H1 (cell line): ENCODE measurements at places on chromosomes 7 and 10. TPM values are rescaled to one million over a fixed set of nuclear protein-coding genes. Genes with fewer than 3 reads are reported as not detected.

Gene SPDYE9
- not detected in 2 replicates for total RNA-seq

Gene FRG2B
- total RNA-seq: not detected in 2 replicates

Gene RNF32
- 0.67 and 1.2 TPM in 2 replicates for total RNA-seq

DNA sequence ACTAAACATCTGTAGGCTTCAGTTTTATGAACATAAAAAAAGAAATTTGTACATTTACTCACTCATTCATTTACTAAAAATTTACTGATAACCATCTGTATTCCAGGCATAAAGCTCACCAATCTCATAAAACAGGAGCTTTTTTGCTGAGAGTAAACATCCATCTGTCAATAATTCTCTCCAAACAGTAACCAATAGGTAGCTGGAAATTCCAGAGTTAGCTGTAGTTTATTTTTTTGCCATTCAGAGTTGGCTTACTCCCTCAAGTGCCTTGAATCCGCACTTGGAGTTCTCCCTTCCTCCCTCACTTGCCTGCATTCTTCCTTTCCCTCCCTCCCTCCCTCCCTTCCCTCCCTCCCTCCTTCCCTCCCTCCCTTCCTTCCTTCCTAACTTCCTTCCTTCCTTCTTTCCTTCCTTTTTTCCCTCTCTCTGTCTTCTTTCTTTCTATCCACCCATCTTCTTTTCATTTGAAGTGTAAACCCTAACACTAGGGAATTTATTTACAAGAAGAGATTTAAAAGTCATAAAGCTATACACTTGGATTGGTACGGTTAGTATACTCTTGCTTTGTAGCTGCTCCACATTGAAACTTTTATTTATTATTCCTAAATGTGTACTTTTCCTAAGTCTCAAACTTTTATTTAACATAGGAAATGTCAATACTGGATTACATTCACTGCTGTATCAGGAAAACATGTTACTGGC lies 44.6 kb upstream of the BICC1 start:
- no peak overlapping the region for H3K27ac ChIP-seq
- H3K36me3 ChIP-seq: no peaks in the 10 kb centered on the region
- no peaks in the 10 kb centered on the region for H3K4me1 ChIP-seq
- H3K27me3 ChIP-seq: no peaks in the 10 kb centered on the region
- H3K4me3 ChIP-seq: no peak overlapping the region

DNA sequence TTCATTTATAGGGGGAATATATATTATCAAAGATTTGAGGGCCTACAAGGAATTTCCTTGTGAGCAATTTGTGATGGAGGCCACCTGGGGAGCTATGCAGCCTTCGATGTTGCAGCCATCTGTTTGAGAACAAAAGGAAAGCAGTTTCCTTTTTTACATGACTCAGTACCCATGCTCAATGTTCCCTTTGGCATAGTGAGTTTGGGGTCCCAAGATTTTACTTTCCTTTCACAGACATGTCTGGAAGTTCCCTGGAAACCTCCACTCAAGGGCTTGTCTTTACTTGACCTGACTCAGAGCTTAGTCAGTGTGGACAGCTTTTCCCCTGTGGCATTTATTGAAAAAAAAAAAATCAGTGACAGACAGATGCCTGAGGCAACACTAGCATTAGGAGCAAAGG lies 73.5 kb upstream of the VIPR2 start:
- no peak overlapping the region for H3K27ac ChIP-seq
- H3K4me1 ChIP-seq: no peaks in the 10 kb centered on the region
- H3K27me3 ChIP-seq: no peaks in the 10 kb centered on the region
- DNase-seq: no peak
- no peak overlapping the region for H3K4me3 ChIP-seq

Gene LRRC17
- 3.0 and 3.3 TPM in 2 replicates for total RNA-seq

- DNase-seq: no peak
- no peaks in the 10 kb centered on the region for H3K4me1 ChIP-seq
- no peak overlapping the region for H3K27ac ChIP-seq
- H3K27me3 ChIP-seq: no peaks in the 10 kb centered on the region
- no peaks in the 10 kb centered on the region for H3K36me3 ChIP-seq
These were observed 89.0 kb upstream of the ZNF804B start for GRCh38 chr7:88670536-88670935.

- no peaks in the 10 kb centered on the region; the same call in 1 of the 2 replicates for H3K36me3 ChIP-seq
- no peak overlapping the region for H3K4me3 ChIP-seq
- no peaks in the 10 kb centered on the region for H3K27me3 ChIP-seq
- peaks cover 8% of the 10 kb centered on the region for H3K4me1 ChIP-seq
These were observed 69.4 kb downstream of the HYCC1 start for GRCh38 chr7:22944510-22944909.

- DNase-seq: no peak
- H3K27ac ChIP-seq: no peak overlapping the region
- H3K4me3 ChIP-seq: no peak overlapping the region
- H3K36me3 ChIP-seq: no peaks in the 10 kb centered on the region
These were observed 565.2 kb downstream of the SDK1 start for GRCh38 chr7:3866277-3866676.

DNA sequence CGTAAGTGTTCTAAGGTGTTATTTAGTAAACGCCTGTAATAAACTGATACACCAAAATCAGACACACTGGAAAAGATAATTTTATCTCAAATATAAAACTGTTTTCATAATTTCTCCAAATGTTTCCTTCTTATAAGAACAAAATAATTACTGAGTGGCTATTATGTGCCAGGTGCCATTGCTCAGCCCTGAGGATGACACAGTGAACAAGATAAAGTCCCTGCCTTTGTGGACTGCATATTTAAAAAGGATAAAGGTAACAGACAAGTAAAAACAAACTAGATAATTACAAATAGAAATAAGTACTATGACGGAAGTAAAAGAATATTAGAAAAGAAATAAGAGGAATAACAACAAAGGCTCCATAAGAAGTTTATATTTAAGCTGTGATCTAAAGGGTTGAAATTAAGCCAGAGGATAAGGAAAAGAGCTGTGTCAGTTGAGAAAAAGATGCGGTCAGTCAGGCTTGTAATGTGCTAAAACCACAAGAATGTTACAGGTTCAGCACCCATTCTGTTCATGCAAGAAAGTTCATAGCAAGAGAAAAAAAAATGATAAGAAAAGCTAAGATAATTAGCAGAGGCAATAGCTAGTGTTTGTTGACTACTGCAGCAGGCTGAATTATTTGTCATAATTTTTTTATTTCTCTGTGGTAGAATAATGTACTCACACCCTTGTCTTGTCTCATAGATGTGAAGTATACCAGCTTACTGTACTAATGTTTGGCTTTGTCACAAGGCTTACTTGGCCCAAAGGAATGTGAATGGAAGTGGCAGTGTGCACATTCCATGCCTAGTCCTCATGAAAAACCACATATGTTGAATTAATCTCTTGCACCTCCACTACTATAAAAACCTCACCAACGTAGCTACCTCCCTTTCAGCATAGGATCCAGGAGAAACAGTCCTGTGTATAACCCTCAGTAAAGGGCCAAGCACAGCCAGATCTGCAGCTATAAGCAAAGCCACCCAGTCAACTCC lies 75.1 kb downstream of the CRPPA start:
- H3K27me3 ChIP-seq: no peaks in the 10 kb centered on the region
- no peaks in the 10 kb centered on the region for H3K4me1 ChIP-seq
- no peak overlapping the region for H3K4me3 ChIP-seq
- H3K36me3 ChIP-seq: no peaks in the 10 kb centered on the region
- no peak for DNase-seq

- H3K4me3 ChIP-seq: no peak overlapping the region
- H3K27me3 ChIP-seq: no peaks in the 10 kb centered on the region
- no peak overlapping the region for H3K27ac ChIP-seq
- peaks cover 2% of the 10 kb centered on the region for H3K4me1 ChIP-seq
- DNase-seq: no peak
These were observed 1.9 kb downstream of the COBL start for GRCh38 chr7:51314726-51315125.

GRCh38 chr7:15556339-15557105 lies 5.3 kb downstream of the AGMO start:
- no peaks in the 10 kb centered on the region for H3K4me1 ChIP-seq
- no peak overlapping the region for H3K27ac ChIP-seq
- no peak overlapping the region for H3K4me3 ChIP-seq
- DNase-seq: no peak
- H3K27me3 ChIP-seq: no peaks in the 10 kb centered on the region
- no peaks in the 10 kb centered on the region for H3K36me3 ChIP-seq

Gene NEURL1
- total RNA-seq: 0.58 and 0.73 TPM in 2 replicates

Gene NPFFR1
- 0.06 TPM in 1 of 2 replicates, not detected in the other for total RNA-seq

- no peak overlapping the region for H3K4me3 ChIP-seq
- DNase-seq: no peak
- no peaks in the 10 kb centered on the region for H3K36me3 ChIP-seq
- no peaks in the 10 kb centered on the region for H3K27me3 ChIP-seq
- H3K27ac ChIP-seq: no peak overlapping the region
These were observed 50.9 kb downstream of the ANK3 start for GRCh38 chr10:60338786-60339185.

Gene GPC2
- 44.8 and 46.8 TPM in 2 replicates for total RNA-seq

Gene FOXI2
- total RNA-seq: 1.0 and 1.4 TPM in 2 replicates

Gene ZNF398
- total RNA-seq: 62.2 and 63.5 TPM in 2 replicates

DNA sequence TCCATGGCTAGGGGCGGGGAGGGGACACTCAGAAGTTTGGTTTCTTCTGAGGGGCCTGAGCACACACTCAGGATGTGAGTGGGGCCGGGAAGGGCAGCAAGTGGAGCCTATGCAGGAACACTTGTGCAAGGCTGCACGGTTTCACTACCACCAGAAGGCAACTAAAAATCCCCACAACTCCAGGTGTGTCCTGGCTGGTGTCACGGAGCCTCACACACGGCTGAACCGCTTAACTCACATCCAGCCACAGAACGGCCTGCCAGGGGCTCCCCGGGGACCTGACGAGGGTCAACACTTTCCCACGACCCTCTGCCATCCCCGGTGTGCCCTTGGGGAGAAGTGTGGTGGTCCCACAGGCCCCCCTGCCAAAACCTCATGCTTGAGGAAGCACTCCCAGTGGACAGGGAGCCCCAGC lies 173.9 kb downstream of the ELFN1 start:
- no peak overlapping the region for H3K27ac ChIP-seq
- H3K4me3 ChIP-seq: no peak overlapping the region
- no peaks in the 10 kb centered on the region for H3K27me3 ChIP-seq
- no peak for DNase-seq
- no peaks in the 10 kb centered on the region; the same call in 1 of the 2 replicates for H3K36me3 ChIP-seq
- no peaks in the 10 kb centered on the region for H3K4me1 ChIP-seq

- no peaks in the 10 kb centered on the region for H3K36me3 ChIP-seq
- no peak overlapping the region for H3K4me3 ChIP-seq
- H3K27me3 ChIP-seq: no peaks in the 10 kb centered on the region
- H3K4me1 ChIP-seq: no peaks in the 10 kb centered on the region
- no peak overlapping the region for H3K27ac ChIP-seq
- DNase-seq: no peak
These were observed 1231.2 kb downstream of the GATA3 start for GRCh38 chr10:9285690-9286089.

Gene C1QL3
- total RNA-seq: 1.0 and 1.3 TPM in 2 replicates

Gene PTPRN2
- total RNA-seq: 3.6 and 4.5 TPM in 2 replicates

Gene SLC18A3
- 0.13 TPM in 1 of 2 replicates, not detected in the other for total RNA-seq

Gene KIF11
- total RNA-seq: 58.7 and 59.2 TPM in 2 replicates

DNA sequence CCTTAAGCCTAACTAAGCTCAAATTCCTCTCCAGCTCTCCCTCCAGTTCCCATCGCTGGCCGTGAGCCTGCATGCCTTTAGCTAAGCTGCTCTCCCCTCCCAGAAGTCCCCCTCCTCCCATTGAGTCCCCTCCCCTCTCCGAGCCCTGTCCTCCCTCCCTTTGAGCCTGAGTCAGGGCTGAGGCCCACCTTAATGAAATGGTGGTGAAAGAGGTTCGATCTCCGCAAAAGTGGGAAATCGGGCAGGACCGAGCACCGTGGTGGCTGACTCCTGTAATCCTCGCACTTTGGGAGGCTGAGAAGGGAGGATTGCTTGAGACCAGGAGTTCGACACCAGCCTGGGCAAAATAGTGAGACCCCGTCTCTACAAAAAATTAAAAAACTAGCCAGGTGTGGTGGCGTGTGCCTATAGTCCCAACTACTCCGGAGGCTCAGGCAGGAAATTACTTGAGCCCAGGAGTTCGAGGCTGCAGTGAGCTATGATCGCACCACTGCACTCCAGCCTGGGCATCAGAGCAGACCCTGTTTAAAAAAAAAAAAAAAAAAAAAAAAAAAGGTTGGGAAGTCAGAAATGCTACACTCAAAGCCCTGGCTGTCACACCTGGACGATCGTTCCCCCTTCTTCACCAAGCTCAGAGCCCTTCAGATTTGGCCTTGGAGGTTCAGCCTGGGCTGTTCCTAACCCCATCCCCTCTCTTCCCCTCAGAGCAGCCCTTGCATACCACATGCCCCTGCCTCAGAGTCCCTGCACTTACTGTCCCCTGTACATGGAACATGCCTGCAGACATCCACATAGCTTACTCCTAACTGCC lies 995 bp upstream of the CLDN3 start:
- no peaks in the 10 kb centered on the region for H3K36me3 ChIP-seq
- peak overlapping the region; percentile 65 for H3K4me3 ChIP-seq
- H3K4me1 ChIP-seq: peaks cover 8% of the 10 kb centered on the region
- DNase-seq: no peak
- H3K27ac ChIP-seq: peak overlapping the region; percentile 11; the same call in 1 of the 2 replicates

GRCh38 chr7:137324796-137325696 lies 18.5 kb downstream of the PTN start:
- no peak overlapping the region for H3K27ac ChIP-seq
- DNase-seq: no peak
- no peaks in the 10 kb centered on the region for H3K36me3 ChIP-seq

DNA sequence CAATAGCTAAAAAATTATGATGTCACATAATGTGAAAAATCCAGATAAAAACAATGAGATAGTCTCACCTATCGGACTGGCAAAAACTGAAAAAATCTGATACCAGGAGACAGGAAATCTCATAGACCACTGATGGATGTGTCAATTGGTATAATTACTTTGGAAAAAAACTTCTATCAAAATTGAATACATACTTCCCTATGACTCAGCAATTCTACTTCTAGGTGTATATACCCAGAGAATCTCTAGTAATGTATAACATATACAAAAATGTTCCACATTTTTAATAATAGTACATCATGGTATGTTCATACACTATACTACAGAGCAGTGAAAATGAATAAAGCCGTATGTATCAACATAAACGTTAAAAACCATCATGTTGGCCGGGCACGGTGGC lies 34.9 kb downstream of the SHTN1 start:
- peaks cover 9% of the 10 kb centered on the region; the same call in 1 of the 2 replicates for H3K4me1 ChIP-seq
- no peak overlapping the region for H3K27ac ChIP-seq
- H3K27me3 ChIP-seq: no peaks in the 10 kb centered on the region
- DNase-seq: no peak

DNA sequence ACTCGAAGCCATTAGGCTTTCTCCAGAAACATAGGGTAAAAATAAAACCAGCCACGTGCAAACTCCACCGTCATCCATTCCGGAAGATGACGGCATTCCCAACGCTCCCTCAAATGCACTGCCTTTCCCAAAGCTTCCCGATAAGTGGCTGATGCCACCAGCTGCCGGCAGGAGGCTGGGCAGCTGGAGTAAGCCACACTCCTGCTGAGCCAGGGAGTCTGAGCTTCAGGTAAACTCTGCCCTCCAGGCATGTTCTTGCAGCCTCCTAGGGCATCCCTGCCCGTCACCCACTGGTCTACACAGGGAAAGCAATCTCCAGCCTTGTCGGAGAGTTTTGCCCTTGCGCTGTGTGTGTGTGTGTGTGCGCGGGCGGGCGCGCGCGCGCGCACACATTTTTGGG lies 40.5 kb upstream of the TMEM273 start:
- no peak overlapping the region for H3K27ac ChIP-seq
- H3K27me3 ChIP-seq: no peaks in the 10 kb centered on the region
- no peaks in the 10 kb centered on the region for H3K4me1 ChIP-seq
- DNase-seq: no peak
- no peaks in the 10 kb centered on the region for H3K36me3 ChIP-seq

Gene IFIT1B
- not detected in 2 replicates for total RNA-seq

GRCh38 chr7:103418241-103418640 lies 27.8 kb downstream of the SLC26A5 start:
- H3K4me1 ChIP-seq: no peaks in the 10 kb centered on the region
- H3K4me3 ChIP-seq: no peak overlapping the region
- no peaks in the 10 kb centered on the region for H3K27me3 ChIP-seq
- no peaks in the 10 kb centered on the region for H3K36me3 ChIP-seq
- H3K27ac ChIP-seq: no peak overlapping the region
